ENCODE measurements at places on chromosomes 5 and 9. TPM values are rescaled to one million over a fixed set of nuclear protein-coding genes. Genes with fewer than 3 reads are reported as not detected.

- no peak for DNase-seq
Observed at GRCh38 chr5:71907608-71908145, 188.6 kb downstream of the CARTPT start.

DNA sequence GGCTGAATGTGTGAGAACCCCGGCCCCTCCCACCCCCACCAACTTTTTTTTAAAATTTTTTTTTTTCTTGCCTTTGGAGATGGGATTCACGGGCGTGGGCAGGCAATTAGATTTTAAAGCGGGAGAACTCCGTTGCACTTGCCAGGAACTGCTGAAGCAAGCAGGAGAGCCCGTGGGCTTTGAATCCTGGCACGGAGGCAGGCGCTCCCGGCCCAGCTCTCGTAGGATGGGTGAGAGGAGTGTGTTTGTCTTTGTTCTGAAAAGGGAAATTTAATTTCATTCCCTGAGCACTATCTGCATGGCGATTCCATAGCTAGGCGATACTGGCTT is 54.3 kb upstream of the BOD1 start:
- no peak for DNase-seq

GRCh38 chr9:33017283-33018041 is 7.6 kb upstream of the DNAJA1 start:
- no peak for DNase-seq

DNA sequence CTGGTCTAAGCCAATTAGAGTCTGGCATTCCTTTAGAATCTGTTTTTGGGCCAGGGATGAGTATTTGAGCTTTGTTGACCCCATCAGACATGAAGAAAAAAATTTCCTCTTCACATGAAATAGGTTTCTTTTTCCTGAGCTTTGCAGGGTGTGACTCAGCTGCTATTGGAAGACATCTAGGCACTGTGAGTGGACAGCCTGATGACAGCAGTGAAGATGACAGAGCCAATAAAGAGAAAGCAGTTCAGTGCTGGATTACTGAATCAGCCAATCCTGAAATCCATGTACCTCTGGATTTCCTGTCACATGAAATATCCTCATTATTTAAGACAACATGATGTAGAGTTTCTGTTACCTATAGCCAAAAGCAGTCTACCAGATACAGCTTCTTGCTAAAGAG is 51.3 kb upstream of the GRIA1 start:
- DNase-seq, result no peak

GRCh38 chr9:268616-269015 is 54.0 kb downstream of the DOCK8 start:
- no peak for DNase-seq

- no peak for DNase-seq
Observed at GRCh38 chr5:91007251-91007650, 375.9 kb downstream of the ARRDC3 start.

The RAD50 gene
- polyA plus RNA-seq, result 21.4 TPM

The GGTA1 gene
- 0.22 TPM for polyA plus RNA-seq
